ENCODE measurements at places on chromosomes 1 and 21.

GRCh38 chr1:96660503-96660902 lies 61.1 kb upstream of the PTBP2 start:
- DNase-seq = no peak

DNA sequence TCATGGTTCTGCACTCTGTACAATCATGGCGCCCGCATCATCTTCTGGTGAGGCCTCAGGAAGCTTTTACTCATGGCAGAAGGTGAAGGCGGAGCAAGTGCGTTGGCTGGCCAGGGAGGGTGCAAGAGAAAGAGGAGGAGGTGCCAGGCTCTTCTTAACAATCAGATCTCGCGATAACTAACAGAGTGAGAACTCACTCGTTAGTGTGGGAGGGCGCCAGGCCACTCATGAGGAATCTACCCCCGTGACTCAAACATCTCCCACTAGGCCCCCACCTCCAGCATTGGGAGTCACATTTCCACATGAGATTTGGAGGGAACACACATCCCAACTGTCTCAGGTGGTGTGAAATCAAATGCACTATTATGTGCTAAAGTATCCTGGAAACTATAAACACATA lies 220.2 kb upstream of the CSF3R start:
- DNase-seq = no peak

GRCh38 chr1:35845766-35846165 lies 37.2 kb upstream of the AGO1 start:
- DNase-seq = no peak

- DNase-seq = no peak
These were observed 25.2 kb upstream of the SCYL3 start for GRCh38 chr1:169918927-169919326.

- no peak for DNase-seq
These were observed 45.8 kb upstream of the KCTD3 start for GRCh38 chr1:215521279-215521678.

DNA sequence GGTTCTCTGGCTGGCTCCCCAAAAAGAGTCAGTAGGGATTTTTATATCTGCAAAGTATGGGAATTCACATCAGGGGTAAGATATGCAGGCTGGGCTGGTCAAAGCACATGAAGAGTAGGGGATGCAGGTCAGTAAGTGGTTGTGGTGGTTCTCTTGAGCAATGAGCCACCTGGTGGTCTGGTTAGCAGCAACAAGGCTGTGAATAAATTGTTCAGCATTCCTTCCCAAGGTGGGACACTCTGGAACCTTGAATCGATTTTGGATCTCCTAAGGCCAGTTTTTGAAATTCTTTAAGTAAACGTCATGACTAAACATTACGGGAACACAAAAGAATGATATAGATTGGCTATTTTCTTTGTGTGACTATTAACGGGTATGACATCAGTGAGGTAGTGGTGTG lies 563.0 kb upstream of the NEGR1 start:
- DNase-seq = peak; percentile 14

GRCh38 chr1:150708595-150708994 lies 11.6 kb upstream of the GOLPH3L start:
- DNase-seq = no peak

- no peak for DNase-seq
These were observed 19.7 kb upstream of the FASLG start for GRCh38 chr1:172638885-172639831.

DNA sequence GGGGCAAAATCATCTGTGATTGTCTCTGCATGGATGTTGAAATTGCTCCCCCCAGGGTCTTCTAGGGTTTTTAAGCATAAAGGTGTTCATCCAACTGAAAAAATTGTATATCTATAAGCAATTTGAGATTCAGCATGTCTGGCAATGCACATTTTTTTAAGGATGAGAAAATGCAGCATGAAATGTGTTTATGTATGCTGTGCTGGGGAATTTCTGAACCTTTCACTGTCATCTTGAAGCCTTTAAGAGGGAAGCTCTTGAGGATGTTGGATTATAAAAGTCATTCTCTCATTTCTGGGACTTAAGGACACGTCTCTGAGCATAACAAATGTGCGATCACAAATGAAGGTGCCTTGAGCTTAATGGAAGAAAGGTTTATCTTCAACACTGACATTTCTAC lies 9.4 kb downstream of the OVAAL start:
- DNase-seq = no peak

DNA sequence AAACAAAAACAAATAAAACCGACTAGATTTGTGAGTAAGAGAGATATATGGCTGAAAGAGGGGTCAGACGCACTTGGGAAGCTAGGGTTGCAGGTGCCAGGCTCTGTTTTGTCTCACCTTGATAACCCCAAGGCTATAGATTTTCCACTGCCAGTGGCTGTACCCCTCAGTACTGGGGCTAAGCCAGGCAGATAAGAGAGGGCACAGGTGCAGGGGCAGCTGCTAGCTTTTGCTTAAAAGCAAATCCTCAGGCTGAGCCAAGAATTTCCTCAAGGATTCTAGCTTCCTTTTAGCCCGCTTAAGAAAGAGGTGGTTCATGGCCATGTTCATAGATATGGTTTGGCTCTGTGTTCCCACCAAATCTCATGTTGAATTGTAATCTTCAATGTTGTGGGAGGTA lies 57.9 kb downstream of the OVGP1 start:
- DNase-seq = no peak

GRCh38 chr1:115282807-115283208 lies 55.2 kb downstream of the NGF start:
- no peak for DNase-seq

GRCh38 chr1:47663286-47663685 lies 225.4 kb downstream of the FOXD2 start:
- no peak for DNase-seq

GRCh38 chr1:115815694-115816093 lies 25.2 kb downstream of the NHLH2 start:
- DNase-seq = no peak

DNA sequence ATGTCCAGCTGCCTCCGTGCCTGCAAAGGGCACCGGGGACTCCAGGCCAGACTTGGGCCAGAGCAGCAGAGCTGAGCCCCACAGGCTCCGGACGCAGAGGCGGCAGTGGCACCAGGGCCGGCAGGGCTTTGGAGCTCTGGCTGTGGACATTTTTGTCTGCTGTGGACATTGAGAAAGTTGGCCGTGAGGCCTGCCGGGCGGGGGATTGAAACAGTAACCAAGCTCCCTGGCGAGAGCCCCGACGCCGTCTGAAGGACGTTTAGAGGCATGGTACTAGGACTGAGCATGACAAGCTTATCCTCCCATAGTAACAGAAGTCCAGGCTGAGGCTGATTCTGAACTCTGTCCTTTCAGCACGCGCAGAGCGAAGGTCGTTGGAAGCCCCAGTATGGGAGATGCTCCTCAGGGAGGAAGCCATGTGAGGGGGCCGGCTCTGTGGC lies 323.8 kb downstream of the AMY1C start:
- DNase-seq = no peak

- peak; percentile 41 for DNase-seq
These were observed 103.8 kb downstream of the EPHB2 start for GRCh38 chr1:22814176-22815042.

GRCh38 chr1:33609739-33610138 lies 137.3 kb downstream of the ZSCAN20 start:
- no peak for DNase-seq

GRCh38 chr1:38138498-38139233 lies 92.1 kb upstream of the POU3F1 start:
- DNase-seq = no peak

DNA sequence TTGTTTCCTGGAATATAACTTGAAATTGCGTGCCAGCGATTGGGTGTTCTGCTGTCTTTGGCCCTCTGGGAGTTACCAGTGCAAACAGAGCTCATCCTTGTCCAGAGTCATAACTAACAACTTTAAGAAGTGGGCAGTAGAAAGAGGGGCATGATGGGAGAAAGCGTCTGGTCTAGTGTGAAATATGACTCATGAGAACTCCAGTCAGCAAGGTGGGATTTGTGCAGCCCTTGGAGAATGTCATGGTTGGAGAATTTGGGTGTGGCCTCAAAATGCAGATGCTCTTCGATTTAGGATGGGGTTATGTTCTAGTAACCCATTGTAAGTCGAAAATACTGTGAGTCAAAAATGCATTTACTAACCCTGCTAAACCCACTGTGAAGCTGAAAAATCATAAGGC lies 12.9 kb downstream of the ATP1B1 start:
- DNase-seq = no peak

All from NCI-H2081 (cell line).